ENCODE measurements at places on chromosomes 12 and 14.

DNA sequence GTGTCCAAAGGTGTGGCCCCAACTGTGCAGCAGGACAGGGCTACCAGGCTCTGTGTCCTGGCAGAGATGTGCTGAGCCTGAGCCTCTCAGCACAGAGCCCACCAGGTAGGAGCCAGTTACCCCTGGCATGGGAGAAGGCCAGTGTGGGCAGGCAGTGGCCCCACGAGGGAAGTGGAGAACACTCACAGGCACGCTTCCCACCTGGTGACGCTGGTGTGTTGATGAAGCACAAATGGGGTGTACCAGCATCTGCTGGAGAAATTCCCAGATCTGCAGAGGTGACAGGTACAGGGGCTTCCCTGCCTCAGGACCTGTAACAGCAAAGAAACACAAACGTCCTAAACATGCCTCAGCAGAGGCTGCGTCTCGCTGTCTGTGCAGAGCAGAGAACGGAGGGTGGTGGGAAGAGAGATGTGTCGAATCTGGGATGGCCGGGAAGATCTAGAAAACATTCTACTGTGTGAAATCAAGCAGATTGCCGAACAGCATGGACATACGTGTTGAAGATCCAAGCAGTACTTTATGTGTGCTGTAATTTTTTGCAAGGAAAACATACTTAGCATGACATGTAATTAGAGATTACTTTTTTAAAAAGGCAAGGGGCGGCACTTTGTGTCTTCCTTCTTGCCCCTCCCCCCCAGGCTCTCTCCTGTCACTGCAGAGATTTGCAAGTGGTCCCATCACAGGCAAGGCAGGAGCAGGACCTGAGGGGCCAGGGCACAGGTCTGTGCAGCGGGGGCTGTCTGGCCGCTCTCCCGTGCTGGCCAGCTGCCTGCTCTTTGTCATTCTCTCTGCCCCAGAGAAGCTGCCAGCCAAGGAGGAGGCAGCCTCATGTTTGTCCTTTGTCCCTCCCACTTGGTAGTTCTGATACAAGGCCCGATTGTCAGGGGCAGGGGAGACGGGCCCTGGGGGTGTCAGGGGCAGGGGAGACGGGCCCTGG is 17.3 kb downstream of the HIP1R start:
- DNase-seq = no peak

DNA sequence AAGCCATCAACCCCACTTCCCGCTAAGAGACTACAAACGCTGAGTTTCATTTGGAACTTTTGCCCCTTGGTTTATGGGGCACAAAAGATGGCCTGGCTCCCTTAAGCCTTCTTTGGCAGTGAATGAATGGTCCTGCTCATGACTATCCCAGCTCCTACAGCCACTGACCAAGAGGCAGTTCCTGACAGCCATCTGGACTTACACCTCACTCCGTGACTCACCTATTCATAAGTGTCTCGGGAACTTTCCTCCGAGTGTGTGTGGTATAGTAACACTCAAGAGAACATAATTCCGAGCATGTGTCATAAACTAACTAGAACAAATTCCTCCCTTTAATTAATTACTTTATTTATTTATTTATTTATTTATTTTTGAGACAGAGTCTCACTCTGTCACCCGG is 51.9 kb upstream of the NUDT4 start:
- DNase-seq = no peak

DNA sequence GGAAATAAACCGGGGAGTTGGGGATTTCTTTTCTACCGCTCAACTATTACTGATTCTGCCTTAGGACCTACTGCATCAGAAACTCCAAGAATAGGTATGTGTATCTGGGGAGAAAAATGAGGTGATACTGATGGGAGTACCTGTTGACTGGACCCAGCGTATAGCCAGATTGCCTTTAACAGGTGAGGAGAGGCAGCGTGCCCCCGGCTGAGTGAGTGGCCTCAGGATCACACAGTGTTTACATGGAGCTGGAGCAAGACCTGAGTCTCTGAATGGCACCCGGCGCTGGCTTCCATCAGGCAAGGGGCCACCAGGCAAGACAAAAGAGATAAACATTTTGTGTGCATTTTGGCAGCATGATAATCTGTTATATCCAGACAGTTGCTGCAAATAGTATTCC is 496.2 kb downstream of the EGLN3 start:
- DNase-seq = no peak

DNA sequence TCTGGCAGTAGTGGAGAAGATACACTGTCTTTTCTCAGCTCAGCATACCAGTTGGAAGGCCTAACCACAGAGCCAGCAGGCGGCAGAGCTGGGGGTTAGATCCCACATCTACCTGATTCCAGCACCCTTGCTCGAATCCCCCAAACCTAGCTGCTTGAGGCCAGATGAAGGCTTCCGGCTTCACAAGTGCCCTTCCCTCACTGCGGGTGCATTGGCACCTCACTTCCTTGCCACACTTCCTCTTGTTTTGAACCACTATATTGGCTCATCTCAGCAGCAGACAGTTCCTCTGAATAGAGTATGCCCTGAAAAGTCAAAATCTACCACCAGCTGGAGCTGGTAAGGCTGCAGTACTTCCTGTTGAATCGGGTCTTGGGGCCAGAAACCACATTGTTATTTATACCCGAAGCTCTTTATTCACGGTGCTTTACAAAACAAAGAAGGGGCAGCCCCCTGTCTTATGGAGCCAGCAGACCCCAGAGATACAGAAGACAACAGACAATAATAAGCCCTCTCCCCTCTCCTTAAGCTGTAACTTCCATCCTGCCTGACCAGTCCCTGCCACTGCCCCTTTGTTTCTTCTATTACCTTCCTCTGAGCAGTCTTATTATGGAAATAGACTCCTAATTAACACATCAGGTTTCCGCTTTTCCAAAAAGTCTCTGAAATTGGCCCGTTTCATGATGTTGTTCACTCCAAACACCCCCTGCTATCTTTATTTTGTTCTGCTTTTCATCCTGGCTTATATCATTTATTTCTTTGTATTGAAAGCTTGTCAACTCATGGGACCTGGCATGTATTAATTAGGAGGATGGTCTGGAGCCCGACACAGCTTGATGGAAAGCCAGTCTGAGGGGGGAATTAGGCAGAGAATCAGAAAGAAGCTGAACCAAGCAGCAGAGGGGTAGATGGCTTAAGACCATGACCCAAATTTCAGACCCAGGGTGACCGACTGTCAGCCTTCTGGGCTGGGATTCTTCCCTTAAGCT is 233.5 kb downstream of the EFCAB11 start:
- DNase-seq = no peak
